NCI-H526 (cell line): ENCODE measurements at places on chromosomes 2 and 18.

DNA sequence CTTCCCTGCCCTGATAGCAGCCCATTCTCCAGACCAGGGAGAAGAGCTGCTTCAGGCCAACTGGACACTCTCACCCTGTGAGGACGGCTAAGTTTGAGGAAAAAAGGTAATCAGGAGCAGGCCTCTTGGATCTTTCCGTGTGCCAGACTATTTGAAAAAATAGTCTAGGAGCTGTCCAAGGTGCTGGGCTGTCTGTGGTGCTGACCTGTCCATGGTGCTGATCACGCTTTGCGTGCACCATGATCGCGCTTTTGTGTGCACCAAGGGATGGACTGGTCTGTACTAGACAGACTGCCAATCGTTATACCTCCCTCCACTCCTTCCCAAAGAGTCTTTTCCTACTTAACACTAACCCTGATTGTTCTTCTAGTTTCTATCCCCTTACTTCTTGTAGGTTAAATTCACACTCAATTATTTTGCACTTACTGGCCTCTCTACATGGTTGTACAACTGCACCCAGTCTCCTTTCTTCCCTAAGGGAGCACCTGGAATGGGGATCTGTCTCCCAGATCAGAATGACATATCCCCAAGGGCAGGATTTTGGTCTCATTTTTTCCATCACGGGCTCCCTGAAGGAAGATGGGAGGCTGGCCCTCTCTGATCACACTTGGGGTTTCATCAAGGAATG is 295.4 kb downstream of the CELF4 start:
- DNase-seq, result no peak

GRCh38 chr2:174561283-174561971 is 36.2 kb downstream of the WIPF1 start:
- no peak for DNase-seq

DNA sequence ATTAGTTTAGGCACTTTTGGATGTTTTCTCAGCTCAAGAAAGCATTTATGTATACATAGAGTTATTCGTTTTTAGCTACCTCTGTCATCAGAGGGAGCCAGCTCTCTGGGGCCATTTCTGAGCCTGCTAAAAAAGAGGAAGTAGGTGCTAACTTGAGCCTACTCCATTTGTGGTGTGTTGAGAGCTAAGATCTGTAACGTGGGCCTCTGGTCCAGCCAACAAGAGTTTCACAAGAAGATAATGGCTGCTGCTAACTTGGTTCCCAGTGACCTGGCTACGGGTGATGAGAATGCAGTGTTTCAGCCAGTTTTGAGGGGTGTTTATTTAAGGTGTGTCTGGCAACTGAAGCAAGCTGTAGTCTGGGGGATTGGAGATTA is 182.5 kb downstream of the PRKCE start:
- DNase-seq, result no peak

- DNase-seq, result peak; percentile 26
Observed at GRCh38 chr2:42385225-42385624, 24.2 kb upstream of the COX7A2L start.

DNA sequence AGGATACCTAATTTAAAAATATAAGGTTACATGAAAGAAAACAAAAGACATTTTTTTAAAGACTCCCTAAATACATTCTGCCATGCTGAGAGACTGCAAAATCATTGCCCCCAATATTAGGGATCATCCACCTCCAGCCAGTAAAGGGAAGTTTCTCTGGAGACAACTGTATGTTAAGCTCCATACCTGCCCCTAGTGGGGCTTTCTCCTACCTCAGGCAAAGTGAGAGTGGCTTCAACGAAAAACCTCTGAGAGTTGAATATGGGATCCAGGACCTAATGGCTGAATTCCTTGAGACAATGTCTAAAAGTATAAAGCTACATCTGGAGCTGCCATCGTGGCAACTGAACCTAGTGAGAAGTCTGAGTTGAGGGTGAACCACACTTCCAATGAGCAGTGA is 248.1 kb upstream of the FIGN start:
- DNase-seq, result no peak

GRCh38 chr2:38602136-38602731 is 494 bp downstream of the HNRNPLL start:
- DNase-seq, result peak; percentile 78

DNA sequence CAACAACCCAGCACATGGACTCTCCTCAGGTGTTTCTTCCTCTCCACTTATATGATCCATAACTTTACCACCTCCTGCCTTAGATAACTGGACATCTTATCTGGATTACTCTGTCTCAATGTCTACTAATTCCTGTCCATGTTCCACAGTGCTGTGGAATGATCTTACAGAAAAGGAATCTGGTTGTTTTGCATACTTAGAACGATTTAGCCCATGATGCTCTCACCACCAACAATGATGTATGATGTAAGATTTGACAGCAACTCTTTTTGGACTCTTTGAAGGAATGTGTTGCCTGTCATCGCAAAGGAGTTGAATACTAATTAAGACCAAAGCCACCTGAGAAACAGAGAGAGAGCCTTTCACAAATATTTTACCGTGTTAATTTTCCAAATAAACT is 37.7 kb upstream of the SYT4 start:
- DNase-seq, result no peak

DNA sequence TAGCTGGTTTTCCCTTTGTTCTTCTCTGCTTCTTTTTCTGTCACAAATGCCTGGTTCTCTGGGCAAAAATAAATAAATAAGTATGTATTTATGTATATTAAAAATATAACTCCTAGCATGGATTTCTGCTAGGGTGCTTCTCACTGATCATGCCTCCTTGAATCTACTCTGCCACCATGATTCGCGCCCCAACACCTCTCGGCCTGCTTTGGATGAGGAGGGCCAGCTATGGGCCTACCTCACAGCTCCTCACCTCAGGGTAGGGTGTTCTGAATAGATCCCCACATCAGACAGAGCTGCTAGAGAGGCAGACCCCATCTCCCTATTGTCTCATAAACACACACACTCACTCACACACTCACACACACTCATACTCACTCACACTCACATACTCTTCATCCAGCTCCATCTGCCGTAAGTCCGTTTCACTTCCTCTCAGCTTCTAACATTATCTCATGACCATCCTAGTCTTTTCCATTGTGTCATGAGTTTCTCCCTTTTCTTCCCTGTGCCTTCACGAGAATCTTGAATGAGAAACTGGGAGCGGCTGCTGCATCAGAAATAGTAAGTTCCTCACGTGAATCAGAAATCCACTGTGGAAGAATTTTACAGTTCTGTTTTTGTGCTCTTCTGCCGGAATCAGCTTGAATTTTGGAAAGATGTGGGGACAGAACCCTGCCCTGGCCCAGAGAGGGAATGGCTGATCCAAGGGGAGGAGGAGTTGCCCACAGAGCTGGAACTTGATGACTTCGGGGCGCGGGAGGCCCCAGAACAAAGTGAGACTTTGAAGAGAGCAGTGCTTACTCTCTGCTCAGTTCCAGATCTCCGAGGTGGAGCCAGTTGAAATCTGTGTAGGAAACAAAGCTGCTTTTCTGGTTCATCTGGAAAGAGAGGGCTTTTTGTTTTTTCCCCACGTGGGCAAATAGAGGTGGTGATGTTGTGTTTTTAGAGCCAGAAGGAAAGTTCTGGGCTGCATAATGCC is 20.9 kb downstream of the ANXA4 start:
- peak; percentile 16 for DNase-seq

- no peak for DNase-seq
Observed at GRCh38 chr18:10235661-10235952, 218.8 kb upstream of the APCDD1 start.

DNA sequence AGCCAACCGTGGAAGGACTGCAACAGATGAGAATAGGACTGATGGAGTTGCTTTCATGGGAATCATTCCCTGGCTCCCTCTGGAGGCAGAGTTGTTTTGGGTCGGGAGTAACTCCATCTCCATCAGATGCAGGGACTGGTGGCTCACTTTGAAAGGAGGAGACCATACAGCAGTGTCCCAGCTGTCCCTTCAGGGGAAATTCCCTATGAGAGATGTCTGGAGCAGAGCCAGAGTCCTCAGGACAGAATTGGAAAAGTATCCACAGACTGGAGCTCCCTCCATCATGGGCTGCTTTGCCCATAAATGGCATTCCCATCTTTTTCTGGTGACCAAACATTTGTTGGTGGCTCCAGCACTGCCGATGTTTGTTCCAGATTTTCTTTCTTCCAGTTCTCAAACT is 144.3 kb downstream of the NCK2 start:
- no peak for DNase-seq

GRCh38 chr2:176104316-176105077 is 2.6 kb upstream of the HOXD11 start:
- DNase-seq, result no peak

DNA sequence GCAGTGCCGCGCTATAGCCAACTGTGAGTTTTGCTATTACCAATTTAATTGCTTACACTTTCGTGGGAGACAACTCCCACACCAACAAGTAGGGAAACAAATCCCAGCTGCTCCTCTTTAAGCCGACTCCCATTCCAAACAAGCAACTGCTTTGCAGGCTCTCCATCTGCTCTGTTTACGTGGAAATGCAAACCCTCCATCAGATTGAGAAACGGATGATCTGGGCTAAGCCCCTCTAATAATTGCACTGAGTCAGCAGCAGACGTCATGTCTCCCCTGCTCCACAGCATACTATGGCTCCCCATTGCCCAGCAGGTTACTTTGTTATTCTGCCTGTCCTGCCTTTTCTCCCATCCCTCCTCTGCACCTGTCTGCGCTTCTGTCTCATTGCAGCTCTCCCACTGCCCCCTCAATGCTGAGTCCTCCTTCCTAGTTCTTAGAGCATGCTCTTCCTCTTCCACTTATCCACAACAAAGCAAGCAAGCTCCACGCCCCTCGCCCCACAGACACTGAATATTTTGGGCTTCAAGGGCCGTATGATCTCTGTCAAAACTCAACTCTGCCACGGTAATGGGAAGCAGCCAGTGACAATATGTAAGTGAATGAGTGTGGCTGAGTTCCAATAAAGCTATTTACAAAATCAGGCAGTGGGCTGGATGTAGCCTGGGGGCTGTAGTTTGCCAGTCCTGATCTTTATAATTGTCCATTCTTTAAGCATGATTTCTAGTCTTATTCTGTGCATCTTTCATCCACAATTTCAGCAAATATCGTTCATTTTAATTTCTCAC is 39.5 kb upstream of the ARL4C start:
- no peak for DNase-seq

- DNase-seq, result no peak
Observed at GRCh38 chr2:216971593-216971992, 111.7 kb upstream of the TNP1 start.

- peak; percentile 19 for DNase-seq
Observed at GRCh38 chr2:62306751-62307468, 111.0 kb downstream of the B3GNT2 start.

- DNase-seq, result no peak
Observed at GRCh38 chr2:148971547-148971946, 67.0 kb upstream of the LYPD6B start.

DNA sequence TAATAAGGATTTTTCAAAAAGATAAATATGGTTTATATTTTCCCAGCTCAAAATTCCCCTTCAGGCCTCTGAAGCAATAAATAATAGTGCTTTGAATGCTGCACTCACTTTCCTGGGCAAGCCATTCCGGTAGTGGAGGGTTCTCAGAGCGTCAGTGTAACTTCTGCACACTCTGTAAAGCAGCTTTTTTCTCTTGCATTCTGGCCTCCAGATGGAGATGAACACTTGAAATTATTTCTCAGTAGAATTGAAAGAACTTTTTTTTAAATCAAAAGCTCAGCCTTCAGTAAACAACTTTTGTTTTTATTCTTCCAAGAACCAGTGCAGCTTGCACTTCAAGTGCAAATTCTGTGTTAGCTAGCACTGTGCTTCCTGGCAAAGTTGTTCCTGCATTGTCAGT is 281.1 kb upstream of the RAB12 start:
- no peak for DNase-seq

- peak; percentile 16 for DNase-seq
Observed at GRCh38 chr18:46073474-46074331, 1.6 kb upstream of the PSTPIP2 start.

GRCh38 chr2:147546109-147546508 is 298.7 kb upstream of the ACVR2A start:
- DNase-seq, result no peak

- DNase-seq, result no peak
Observed at GRCh38 chr2:16665748-16666448, at the start of gene CYRIA. Gene CYRIA (minus strand): TSS chr2:16665834. CDS start chr2:16588119, 77,715 bp downstream.

DNA sequence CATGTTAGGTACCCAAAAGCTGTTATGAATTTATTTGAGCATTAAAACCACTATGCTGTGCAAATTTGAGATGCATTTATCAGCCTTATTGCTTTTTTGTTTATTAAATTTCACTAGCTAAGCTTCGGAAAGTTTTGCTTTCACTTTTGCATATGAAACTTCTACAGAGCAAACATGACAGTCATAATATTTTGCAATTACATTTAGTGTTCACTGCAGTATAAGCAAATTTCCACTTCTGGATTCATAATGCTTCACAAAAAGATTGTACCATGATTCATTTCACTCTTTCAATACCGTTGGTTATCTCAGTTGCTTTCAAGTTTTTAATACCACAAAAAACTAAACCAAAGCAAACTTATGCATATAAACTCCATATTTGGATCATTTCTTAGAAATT is 228.7 kb upstream of the SLC8A1 start:
- no peak for DNase-seq

DNA sequence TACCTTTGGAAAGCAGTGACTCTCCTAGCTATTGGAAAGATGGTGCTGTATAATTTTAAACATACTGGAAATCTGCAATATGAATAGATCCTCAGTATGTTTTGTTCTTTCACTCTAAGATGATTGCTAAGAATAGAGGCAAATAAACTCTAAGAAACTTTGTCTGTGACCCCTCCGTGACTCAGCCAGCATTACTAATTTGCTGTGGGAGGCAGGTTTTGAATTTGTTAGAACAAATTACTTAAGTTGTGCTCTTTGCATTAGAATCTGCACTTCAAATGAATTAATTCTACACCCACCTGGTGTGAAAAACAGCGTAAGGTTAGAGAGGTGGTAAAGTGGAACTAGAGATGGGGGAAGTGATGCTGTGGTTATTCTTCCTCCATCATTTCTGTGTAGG is 142.2 kb downstream of the RAPGEF4 start:
- DNase-seq, result no peak

DNA sequence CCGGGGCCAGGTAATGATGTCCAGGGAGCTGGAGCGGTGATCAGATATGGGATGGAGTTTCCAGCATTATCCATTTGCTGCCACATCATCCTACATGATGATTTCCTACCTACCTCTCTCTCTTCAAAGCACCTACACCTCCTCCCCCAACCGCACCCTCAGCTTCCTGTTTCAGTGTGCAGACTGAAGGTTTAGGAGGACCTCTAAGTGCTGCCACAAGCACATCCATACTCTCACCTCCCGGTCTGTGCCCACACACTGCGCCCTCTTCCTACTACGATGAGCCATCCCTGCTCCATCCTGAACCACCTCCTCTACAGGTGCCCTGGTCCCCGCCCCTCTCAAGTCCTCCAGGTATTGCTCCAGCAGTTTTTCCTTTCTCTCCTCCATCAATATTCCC is 123.7 kb downstream of the ALPK2 start:
- DNase-seq, result no peak

- no peak for DNase-seq
Observed at GRCh38 chr2:66440708-66441497, 6.0 kb downstream of the MEIS1 start.

GRCh38 chr2:12948961-12949353 is 232.2 kb downstream of the TRIB2 start:
- no peak for DNase-seq

- DNase-seq, result no peak
Observed at GRCh38 chr18:61992923-61993322, 100.1 kb upstream of the RNF152 start.

- no peak for DNase-seq
Observed at GRCh38 chr2:130951018-130951417, 114.3 kb downstream of the ARHGEF4 start.
